Glomerular endothelial cell (primary cell): ENCODE measurements at places on chromosomes 12 and 14. TPM values are rescaled to one million over a fixed set of nuclear protein-coding genes. Genes with fewer than 3 reads are reported as not detected.

The GPR132 gene
- 0.82 TPM in 1 of 2 replicates, not detected in the other for total RNA-seq

The GNPNAT1 gene
- 22.4 and 45.7 TPM in 2 replicates for total RNA-seq

The JAG2 gene
- total RNA-seq, result 59.0 and 123 TPM in 2 replicates

The SPTB gene
- total RNA-seq, result 0.10 and 0.23 TPM in 2 replicates

The LRP10 gene
- total RNA-seq, result 187 and 195 TPM in 2 replicates

The TSHR gene
- total RNA-seq, result not detected in 2 replicates

- DNase-seq, result no peak
Observed at GRCh38 chr12:62722971-62723680, 211.8 kb downstream of the PPM1H start.

DNA sequence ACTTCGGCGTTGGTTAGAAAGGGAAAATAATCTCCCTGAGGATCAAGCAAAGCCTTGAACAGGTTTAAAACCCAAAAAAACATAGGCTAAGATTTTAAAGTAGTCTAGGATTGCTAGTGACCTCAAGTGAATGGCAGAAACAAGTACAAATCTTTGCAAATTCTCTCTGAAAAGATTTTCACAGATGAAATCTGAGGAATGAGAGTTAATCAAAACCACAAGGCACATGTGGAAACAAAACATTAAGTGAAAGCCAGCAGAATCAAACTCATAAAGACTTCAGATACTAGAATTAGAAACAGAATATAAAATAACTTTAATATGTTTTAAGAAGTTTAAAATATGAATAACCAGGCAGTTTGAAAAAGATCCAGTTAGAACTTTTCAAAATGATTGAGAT, 52.2 kb upstream of the CFL2 start:
- DNase-seq, result no peak

GRCh38 chr14:98328496-98328895, 943.5 kb downstream of the BCL11B start:
- DNase-seq, result no peak

DNA sequence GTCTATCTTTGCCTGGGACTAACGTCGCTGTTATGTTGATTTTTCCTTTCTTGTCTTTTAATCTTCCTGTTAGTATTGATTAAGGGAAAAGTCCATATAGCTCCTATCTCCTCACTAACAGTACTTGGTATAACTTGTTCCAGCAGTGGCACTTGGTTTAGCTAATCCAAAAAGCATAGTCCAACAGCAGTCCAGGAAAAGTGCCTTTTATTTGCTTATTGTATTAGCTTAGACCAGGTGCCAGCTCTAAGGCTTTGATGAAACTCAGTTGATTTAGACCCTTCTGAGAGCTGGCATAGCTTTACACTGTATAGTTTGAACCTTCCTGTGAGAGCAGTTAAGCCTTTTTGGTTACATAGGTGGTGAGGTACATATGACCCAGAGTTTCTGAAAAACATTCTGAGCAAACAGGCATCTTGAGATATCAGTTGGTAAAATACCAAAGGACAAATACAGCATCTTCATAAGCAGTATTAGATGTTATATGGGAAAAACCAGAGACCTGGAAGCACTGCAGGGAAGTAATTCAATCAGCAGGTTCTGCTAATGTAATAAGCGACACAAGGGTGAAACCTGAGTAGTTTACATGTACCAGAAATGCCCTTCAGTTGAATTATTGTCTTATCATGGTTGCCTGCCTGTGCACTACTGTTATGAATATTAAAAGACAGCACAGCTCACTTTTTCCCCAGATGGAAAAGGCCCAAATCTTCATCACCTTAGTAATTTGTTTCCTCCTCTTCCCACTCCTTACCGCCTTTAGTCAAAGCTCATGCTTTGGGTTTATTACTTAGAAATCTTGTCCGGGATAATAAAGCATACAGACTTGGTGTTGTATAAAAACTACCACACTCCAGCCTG, 13.0 kb downstream of the PELI2 start:
- DNase-seq, result no peak

GRCh38 chr12:98402091-98402490, 113.3 kb upstream of the TMPO start:
- no peak for DNase-seq

DNA sequence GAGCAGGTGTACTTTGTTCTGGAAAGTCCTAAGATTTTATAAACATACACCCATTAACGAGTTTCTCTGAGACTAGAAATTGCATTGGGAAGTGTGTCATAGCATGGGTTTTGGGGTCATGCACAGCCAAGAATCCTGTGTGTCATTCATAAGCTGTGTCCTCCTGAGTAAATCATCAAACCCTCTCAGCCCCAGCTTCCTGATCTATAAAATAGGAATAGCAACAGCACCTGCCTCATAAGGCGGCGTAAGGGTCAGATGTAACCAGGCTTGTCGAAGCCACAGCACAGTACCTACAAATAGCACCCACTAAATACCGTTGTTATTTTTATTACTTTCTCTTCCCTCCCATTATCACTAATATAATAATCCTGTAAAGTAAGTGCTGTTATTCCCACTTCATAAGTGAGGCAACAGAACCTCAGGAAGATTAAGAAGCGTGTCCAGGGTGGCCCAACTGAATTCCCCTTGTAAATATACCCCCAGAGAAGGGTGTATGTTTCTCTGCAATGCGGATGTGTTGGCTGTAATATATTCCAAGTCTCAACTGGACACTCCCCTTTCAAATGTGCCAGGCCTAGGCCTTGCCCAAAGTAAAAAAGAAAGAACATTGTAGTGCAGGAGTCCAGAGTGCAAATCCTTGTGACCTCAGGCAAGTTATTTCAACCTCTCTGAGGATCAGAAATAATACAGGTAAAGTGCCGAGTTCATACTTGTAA, 188.3 kb upstream of the BCL2L14 start:
- DNase-seq, result no peak

DNA sequence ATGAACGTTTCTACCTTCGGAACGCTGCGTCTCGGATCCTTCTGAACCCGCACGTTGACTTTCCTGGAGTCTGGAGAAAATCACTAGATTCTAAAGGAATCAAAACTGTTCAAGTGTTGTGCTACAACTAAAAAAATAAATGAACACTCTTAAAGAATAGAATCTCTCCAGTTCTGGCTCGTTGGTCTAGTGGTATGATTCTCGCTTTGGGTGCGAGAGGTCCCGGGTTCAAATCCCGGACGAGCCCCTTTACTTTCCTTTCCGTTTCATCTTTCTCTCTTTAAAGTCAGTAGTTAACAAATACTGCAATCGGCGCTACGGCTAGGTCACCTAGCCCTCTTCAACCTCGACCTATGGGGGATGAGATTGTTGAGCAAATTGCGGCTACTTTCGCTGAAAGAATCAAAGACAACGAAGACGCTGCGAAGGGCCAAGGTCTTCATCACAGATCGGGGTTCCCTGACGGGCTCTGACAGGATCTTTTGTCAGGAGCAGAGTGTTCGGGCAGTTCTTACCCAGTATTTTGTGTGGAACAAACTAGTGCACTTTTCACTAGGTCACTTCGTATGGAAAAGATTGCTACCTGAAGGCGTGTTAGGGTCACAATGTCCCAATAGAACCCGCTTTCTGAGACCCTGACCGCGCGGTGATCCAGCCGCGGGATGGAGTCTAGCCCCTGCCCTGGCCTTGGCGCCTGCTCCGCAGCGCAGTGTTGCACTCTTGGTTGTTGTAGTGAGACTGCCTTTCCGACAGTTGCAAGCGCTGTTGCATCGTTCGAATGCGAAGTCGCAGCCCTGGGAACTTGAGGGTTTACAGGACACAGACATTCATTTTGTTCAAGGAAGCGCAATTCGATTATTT, 8.4 kb downstream of the OR6S1 start:
- DNase-seq, result no peak

- DNase-seq, result no peak
Observed at GRCh38 chr12:43143278-43143677, 408.7 kb downstream of the ADAMTS20 start.

DNA sequence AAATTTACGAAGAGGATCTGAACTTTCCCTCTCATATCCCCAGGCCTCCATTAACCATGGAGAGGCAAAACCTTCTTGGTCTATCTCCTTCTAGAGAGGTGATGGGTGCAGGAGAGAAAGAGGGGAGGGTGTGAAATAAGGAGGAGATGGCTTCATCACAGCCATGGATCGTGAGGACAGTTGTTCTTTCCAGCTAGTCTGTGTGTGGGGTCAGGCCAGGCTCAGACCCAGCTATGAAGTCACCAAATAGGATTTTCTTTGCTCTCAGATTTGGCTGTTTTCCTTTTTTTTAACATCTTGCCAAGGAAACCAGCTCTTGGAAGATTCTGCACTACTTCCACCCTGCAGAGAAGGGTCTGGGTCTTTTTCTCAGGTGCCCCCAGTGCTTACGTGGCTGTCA, 64.9 kb upstream of the FAM181A start:
- DNase-seq, result no peak
